Endodermal cell (in vitro differentiated cells): ENCODE measurements at places on chromosomes 2 and 18. TPM values are rescaled to one million over a fixed set of nuclear protein-coding genes. Genes with fewer than 3 reads are reported as not detected.

The SP5 gene
- 32.9 to 84.7 TPM (median 60.3 TPM) in 3 replicates for total RNA-seq

GRCh38 chr18:34710934-34711333, 836 bp downstream of the DTNA start:
- DNase-seq, result no peak

The DSG3 gene
- not detected in 3 replicates for total RNA-seq

The CYP27C1 gene
- 2.4 to 5.1 TPM (median 4.9 TPM) in 3 replicates for total RNA-seq

The C2orf15 gene
- 3.1 and 4.3 TPM in 2 replicates for total RNA-seq

- DNase-seq, result peak; percentile 64
Observed at GRCh38 chr2:5539282-5540165, 152.7 kb upstream of the SOX11 start.

DNA sequence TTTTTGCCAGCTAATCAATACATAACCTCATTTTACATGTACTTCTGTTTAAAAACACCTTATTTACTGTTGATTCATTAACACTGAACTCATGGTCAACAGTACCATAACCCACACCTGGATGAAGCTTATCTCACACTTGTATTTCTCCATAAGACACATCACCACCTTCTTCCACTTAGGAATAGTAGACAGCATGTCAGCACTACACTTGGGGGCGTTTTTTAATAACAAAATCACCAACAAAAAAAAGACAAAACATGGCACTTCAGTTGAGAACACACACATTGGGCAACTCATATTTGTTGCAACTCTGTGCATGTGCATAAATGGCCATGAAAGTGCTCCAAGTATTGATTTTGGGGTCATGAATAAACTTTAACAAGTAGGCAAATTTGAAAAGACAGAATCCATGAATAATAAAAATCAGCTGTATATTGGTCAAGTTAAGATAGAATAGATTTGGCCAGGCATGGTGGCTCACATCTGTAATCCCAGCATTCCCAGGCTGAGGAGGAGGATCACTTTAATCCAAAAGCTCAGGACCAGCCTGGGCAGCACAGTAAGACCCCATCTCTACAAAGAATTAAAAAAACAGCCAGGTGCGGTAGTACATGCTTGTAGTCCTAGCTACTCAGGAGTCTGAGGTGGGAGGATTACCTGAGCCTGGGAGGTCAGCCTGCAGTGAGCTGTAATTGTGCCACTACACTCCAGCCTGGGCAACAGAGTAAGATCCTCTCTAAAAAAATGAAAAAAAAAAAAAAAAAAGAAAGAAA, 84.4 kb upstream of the SRD5A2 start:
- DNase-seq, result no peak

- DNase-seq, result peak; percentile 55
Observed at GRCh38 chr18:59200787-59201186, 19.2 kb upstream of the GRP start.

DNA sequence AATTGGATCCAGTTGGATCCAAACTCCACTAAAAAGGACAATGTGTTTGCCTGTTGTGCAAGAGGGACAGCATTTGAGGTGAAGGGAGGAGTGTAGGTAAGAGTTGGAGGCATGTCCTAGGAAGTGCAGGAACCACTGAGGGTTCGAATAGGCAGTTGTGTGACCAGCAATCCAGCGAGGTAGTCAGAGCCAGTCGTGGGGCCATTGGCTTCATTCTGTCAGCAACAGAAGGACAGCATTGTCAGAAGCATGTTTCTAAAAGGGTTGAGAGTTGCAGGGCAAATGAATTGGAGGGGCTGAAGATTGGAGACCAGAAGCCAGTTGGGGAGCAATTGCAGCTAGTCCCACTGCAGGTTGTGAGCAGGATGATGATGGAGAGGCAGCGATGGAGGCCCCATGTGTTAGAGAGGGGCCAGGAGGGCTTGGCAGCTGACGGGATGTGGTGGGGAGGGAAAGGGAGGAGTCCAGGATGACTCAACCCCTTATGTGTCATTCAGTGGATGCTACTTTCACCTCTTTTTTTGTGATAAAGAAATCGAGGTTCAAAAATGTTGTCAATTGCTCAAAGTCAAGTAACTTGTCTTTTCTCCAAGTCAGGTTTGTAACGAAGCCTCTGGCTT, 96.7 kb upstream of the SIX3 start:
- peak; percentile 22 for DNase-seq

The ITPRIPL1 gene
- 1.5 to 6.8 TPM (median 6.3 TPM) in 3 replicates for total RNA-seq

DNA sequence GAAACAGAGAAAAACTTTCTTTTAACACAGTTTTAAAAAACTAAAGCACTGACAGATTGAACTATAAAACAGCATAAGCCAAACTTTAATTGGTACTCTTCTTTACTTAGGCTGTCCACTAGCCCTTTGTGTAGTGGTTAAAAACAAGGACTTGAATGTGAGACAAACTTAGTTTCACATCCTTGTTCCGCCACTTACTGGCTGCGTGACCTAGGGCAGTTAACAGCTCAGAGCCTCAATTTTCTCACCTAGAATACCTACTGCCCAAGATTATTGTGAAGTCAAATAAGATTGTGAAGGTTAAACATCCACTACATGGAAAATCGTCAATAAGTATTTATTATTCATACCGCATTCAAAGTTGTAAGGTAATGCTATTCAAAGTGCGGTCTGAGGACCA, 2.0 kb downstream of the WDR35 start:
- DNase-seq, result no peak

- DNase-seq, result no peak
Observed at GRCh38 chr18:58695772-58696171, 24.5 kb downstream of the MALT1 start.

The RUFY4 gene
- 0.35 TPM in 1 of 2 replicates, not detected in the other for total RNA-seq

- DNase-seq, result no peak
Observed at GRCh38 chr18:7332452-7332851, 101.6 kb downstream of the LRRC30 start.

- DNase-seq, result no peak
Observed at GRCh38 chr2:186603286-186603685, 13.4 kb downstream of the ITGAV start.

- no peak for DNase-seq
Observed at GRCh38 chr18:76484749-76485387, 10.2 kb downstream of the ZNF516 start.

GRCh38 chr2:102224824-102225739, 38.3 kb downstream of the IL1RL2 start:
- DNase-seq, result no peak

- DNase-seq, result no peak
Observed at GRCh38 chr2:231161252-231161839, 36.5 kb upstream of the HTR2B start.

The SNORC gene
- total RNA-seq, result 3.0 to 6.2 TPM (median 5.0 TPM) in 3 replicates

The ACVR1C gene
- total RNA-seq, result 0.59 and 0.75 TPM in 2 replicates

The FMNL2 gene
- 44.3 to 54.6 TPM (median 51.8 TPM) in 3 replicates for total RNA-seq

DNA sequence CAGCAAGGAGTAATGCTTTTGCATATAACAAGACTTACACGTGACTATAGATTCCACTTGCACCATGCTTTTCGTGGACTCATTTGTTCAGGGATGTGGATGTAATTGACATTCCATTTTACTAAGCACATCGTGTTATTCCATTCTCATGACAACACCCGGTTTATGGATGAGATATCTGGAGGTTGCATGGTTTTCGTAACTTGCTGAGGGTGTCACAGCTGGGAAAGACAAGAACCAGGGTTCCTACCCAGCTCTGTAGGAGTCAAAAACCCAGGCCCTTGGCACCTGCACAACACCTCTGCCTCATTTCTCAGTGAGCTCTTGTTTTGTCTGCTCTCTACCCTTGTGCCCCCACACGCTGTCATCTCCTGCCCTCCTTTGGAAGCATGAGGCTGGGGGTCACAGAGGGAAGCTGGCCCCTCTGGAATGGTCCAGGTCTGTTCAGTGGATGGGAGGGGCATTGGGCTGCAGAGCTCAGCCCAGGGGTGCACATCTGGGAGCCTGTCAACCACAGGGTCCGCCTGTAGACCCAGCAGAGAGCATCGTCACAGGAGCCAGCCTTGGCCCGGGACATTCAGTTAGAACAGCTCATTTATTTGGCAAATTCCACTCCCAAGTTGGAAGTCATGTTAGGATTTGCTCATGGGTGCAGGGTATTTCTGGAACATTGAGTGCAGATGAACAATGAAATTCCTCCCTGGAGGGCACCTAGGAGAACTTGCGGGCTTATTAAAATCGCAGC, 120.1 kb upstream of the TWIST2 start:
- DNase-seq, result no peak

DNA sequence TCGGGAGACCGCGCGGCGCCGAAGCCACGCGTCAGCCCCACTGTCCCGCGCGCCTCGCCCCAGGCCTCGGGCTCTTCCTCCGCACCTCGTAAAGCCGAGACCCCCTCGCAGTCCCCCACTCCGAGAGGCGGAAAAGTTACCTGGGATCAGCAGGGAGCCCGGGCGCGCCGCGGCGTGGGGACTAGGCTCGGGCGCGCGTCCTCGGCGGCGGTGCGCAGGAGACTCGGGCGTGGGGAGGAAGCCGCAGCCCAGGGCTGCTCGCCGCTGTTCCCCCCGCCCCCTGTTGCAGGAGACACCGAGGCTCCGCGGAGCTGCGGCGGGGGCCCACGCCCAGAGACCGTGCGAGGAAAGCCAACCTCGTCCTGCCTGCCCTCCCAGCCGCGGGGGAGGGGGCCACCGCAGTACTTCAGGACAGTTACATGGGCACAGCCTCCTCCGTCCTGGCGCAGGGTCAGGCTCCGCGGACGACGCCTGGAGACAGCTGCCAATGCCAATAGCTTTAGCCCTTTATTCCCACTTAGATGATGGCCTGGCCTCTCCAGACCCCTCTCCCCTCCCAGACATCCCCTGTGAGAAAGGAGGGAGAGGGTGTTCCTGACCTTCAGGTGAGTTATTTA, at the start of gene EPB41L3:
Gene EPB41L3, minus strand, starts transcription at position 225 of the 617 bp plus-strand sequence. CDS start 54,814 bp downstream, outside the sequence.
- peak; percentile 82 for DNase-seq

The G6PC2 gene
- not detected in 2 replicates for total RNA-seq

DNA sequence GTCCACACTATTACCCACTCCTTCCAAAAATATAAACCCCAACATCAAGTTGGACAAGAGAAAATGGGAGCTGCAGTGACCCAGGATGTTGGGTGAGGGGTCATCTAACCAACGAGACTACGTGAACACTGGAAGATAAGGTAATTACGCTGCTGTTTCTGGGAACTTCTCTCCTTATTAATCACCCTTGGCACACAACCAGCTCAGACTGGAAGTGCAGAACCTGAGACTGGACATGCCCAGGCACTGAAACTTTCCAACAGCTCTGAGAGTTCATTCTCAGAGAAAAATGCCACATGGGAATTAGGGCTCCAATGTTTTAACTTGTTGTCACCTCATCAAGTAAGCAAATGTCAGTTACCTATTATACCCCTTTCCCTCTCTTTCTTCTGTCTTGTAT, 135.3 kb downstream of the CCDC148 start:
- DNase-seq, result no peak

The GAD1 gene
- total RNA-seq, result 20.8 and 26.3 TPM in 2 replicates

The M1AP gene
- total RNA-seq, result 5.5 to 9.4 TPM (median 6.5 TPM) in 3 replicates

DNA sequence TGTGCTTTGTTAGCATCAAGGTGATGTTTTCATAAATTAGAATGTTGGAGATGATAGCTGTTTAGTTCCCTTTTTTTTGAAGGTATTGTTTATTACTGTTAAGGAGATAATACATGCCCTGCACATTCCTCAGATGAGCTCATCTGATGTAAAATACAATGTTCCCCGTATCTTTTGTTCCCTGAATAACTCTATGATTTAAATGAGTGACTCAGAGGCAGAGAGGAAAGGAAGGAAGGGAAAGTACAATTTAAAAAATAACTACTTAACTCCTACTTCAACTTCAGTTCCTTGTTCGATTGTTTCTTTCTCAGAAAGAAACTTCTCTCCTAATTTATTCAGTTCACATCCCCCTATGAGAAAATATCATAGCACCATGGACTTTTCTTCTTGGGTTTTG, 208.7 kb downstream of the KCNE4 start:
- DNase-seq, result no peak

GRCh38 chr18:12749121-12749520, 46.3 kb downstream of the PSMG2 start:
- no peak for DNase-seq

The SLC30A3 gene
- total RNA-seq, result 1.5 to 2.8 TPM (median 2.1 TPM) in 3 replicates

The CXCR1 gene
- not detected in 3 replicates for total RNA-seq

GRCh38 chr2:239874636-239875356, 150.3 kb downstream of the NDUFA10 start:
- DNase-seq, result peak; percentile 20

DNA sequence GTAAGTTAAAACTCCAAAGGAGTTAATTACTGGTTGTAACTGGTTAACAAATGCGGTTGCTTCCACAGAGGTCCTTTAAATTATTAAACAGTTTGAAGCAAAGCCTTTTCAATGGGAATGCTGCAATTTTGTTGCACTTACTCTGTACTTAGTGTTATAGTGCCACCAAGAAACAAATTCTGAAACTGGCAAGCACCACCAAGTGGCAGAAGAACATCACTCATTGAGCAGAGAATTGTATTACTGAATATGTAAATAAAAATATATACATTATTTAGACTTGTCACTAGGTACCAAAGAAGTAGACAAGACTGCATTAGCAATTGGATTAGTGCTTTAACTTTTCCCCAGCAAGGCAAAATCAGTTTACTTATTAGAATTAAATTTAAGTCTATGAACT, 2.6 kb upstream of the TMEFF2 start:
- DNase-seq, result no peak

DNA sequence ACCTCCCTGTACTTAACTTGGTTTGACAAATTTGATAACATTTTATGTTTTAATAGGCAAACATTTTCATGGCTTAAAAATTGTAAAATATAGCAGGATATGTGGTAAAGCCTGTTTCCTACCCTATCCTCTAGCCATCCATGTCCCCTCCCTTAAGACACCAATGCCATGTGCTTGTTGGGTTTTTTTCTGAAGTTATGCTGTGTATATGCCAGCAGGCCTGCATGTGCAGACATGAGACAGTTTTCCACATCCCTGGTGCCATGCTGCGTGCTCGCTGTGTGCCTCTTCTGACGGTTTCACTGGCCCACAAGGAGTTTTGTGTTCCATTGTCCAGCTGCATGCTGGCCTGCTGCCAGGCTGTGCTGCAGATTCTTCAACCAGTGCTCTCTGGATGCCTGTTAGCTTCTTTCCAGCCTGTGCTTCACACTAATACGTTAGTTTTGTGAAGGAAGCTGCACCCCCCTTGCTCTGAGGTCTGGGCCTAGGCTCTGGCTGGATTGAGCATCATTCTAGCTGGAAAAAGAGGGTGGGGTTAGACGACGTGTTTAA, 16.9 kb downstream of the INPP4A start:
- DNase-seq, result peak; percentile 27

The GCG gene
- total RNA-seq, result not detected in 2 replicates

- DNase-seq, result no peak
Observed at GRCh38 chr2:27747827-27748352, 23.6 kb upstream of the MRPL33 start.

DNA sequence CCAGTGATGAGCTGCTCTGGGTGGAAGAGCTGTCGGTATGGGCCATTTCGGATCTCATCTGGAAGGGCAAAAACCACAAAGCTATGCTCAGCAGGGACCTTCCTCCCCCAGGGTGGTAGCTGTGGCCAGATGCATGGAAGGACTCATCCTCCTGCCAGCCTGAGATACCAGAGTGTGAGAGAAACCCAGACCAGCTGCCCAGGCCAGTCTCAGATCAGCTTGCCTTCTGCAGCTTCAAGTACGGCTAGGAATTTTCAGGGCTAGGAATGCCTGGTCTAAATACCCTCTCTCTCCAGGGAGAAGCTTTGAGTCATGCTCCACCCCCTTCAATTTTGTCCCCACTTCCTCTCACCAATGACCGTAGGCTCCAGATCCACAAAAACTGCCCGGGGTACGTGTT, 1.4 kb upstream of the TUBA4B start:
- no peak for DNase-seq
